Fibroblast of lung (primary cell): ENCODE measurements at places on chromosomes 3 and 15. TPM values are rescaled to one million over a fixed set of nuclear protein-coding genes. Genes with fewer than 3 reads are reported as not detected.

GRCh38 chr15:39833515-39833981 is 50.9 kb upstream of the FSIP1 start:
- DNase-seq: peak; percentile 77
- H3K27me3 ChIP-seq: no peaks in the 10 kb centered on the region
- H3K36me3 ChIP-seq: no peaks in the 10 kb centered on the region
- H3K4me1 ChIP-seq: peaks cover 20% of the 10 kb centered on the region

DNA sequence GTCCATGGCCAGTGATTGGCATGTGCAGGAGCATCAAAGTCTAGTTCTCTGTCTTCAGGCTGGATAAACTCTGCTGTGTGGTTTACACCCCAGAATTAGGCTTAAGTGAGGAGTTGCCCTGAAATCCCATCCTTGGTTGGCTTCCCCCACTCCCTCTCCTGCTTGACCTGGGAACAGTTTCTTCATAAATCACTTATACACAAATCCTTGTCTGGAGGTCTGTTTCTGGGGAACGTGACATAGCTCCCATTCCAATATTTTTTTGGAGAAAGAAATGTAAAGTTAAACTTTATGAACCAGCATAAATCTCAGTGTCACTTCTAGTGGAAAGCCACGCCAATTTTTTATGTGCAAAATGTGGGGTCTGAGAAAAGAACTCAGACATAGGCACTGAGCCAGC is 98.2 kb downstream of the DCLK3 start:
- no peaks in the 10 kb centered on the region for H3K27me3 ChIP-seq
- no peak overlapping the region for H3K4me3 ChIP-seq
- no peak for DNase-seq
- H3K36me3 ChIP-seq: no peaks in the 10 kb centered on the region
- no peak overlapping the region for H3K27ac ChIP-seq
- no peaks in the 10 kb centered on the region for H3K4me1 ChIP-seq

- no peaks in the 10 kb centered on the region for H3K4me1 ChIP-seq
- H3K27ac ChIP-seq: no peak overlapping the region
- no peaks in the 10 kb centered on the region for H3K27me3 ChIP-seq
- no peak overlapping the region for H3K4me3 ChIP-seq
- H3K36me3 ChIP-seq: no peaks in the 10 kb centered on the region
Observed at GRCh38 chr3:117477214-117477755, 767.7 kb downstream of the TUSC7 start.

The KNG1 gene
- total RNA-seq: not detected in 2 replicates

The SLC12A1 gene
- not detected in 2 replicates for total RNA-seq
